GM03348 (cell line): ENCODE measurements at places on chromosomes 13 and 19.

GRCh38 chr19:43705729-43706128 is 10.1 kb upstream of the IRGC start:
- no peak for DNase-seq

GRCh38 chr13:67148161-67148571 is 82.0 kb downstream of the PCDH9 start:
- DNase-seq, result peak; percentile 27

DNA sequence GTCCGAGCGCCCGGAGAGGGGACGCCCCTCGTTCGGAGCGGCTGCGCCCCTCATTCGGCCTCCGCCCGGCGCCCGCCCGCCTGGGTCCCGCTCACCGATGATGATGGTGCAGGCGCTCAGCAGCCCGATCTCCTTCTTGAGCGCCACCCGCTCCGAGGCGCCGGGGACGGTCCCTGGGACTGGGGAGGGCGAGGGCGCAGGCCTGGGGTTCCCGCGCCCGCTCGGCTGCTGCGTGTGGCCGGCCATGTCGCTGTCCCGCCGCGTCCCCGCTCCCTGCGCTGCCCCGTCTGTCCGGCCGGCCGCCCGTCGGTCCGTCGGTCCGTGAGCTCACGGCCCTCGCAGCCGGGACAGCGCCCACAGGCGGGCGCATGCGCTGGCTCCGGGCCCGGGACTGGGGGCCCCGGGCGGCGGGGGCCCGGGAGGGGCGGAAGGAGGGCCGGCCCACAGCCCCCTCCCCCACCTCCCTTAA is at the start of gene SLC7A10:
TSS of gene SLC7A10 (minus strand) at position 393 of the 469 bp plus-strand sequence. CDS start at position 246, 147 bp downstream.
- no peak for DNase-seq

DNA sequence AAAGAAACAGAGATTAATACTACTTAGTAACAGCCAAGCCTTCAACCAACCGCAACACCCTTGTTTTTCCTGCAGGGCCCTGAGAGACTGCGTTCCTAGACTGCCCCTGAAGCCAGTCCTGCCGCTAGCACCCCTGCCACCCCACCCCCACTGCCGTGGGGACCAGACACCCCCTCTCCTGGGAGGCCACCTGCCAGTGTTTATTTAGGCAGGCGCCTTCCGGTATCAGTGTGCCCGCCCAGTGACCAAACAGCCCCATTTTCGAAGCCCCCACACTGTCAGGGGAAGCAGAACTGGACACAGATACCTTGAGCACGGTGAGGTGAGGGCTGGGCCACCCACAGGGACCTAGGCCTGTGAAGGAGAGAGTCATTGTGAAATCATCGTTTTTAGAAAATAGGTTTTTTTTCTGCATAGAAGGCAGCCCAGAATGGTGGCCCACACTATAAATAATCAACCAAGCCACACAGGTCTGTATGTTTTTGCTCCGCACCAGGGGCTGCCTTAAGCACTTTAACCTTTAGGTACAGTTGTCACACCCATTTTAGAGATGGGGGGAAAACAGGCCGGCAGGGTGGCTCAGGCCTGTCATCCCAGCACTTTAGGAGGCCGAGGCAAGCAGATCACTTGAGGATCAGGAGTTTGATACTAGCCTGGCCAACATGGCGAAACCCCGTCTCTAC is 3.5 kb upstream of the TLE5 start:
- no peak for DNase-seq

- DNase-seq, result no peak
Observed at GRCh38 chr13:110700641-110701040, 5.3 kb downstream of the CARS2 start.

- DNase-seq, result no peak
Observed at GRCh38 chr19:11507370-11508078, 1.9 kb upstream of the ZNF653 start.

- no peak for DNase-seq
Observed at GRCh38 chr19:50492303-50493052, 15.8 kb upstream of the GARIN5A start.
